ENCODE measurements at places on chromosomes 11 and 22.

DNA sequence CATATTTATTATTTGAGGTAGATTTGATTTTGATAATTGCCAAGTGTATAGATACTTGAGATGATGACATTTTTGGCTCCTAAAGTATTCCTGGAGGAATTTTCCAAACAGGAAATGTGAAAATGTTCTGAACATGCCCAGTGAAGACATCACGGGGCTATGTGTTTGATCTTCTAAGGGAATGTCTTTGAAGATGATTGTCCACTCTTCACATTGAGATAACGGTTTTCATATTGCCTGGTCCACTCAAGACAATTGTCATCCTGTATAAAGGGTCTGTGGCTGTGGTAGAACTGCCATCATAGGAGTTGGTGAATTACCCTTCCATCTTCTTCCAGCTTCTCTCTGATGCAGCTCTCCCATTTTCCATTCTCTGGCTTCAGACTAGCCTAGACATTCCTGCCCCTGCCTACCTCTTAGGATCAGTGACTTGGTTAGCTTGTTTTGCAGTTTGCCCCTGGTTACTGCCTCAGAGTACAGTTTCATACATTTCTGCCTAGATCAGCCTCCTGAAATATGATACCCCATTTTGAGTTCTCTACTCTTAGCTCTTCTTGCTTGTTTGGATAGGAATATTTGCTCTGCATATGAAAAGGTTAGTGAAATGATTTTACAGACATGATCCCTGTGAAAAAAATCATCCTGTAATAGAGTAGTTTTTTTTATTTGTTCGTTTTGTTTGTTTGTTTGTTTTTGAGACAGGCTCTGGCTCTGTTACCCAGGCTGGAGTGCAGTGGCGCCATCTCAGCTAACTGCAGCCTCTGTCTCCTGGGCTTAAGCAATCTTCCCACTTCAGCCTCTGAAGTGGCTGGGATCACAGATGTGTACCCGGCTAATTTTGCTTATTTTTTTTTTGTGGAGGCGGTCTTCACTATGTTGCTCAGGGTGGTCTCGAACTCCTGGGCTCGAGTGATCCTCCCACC is 111.4 kb upstream of the SORL1-AS1 start:
- DNase-seq, result no peak

GRCh38 chr11:33454264-33454663 is 197.1 kb downstream of the HIPK3 start:
- no peak for DNase-seq

GRCh38 chr11:134275534-134276395 is at the start of gene GLB1L3:
TSS of gene GLB1L3 (plus strand) at chr11:134276379. CDS start at chr11:134276741, 362 bp downstream.
- DNase-seq, result peak; percentile 40

- DNase-seq, result no peak
These were observed 25.5 kb downstream of the KCNJ5 start for GRCh38 chr11:128916681-128917080.

GRCh38 chr11:33895752-33896137 is 3.9 kb upstream of the LMO2 start:
- DNase-seq, result no peak

DNA sequence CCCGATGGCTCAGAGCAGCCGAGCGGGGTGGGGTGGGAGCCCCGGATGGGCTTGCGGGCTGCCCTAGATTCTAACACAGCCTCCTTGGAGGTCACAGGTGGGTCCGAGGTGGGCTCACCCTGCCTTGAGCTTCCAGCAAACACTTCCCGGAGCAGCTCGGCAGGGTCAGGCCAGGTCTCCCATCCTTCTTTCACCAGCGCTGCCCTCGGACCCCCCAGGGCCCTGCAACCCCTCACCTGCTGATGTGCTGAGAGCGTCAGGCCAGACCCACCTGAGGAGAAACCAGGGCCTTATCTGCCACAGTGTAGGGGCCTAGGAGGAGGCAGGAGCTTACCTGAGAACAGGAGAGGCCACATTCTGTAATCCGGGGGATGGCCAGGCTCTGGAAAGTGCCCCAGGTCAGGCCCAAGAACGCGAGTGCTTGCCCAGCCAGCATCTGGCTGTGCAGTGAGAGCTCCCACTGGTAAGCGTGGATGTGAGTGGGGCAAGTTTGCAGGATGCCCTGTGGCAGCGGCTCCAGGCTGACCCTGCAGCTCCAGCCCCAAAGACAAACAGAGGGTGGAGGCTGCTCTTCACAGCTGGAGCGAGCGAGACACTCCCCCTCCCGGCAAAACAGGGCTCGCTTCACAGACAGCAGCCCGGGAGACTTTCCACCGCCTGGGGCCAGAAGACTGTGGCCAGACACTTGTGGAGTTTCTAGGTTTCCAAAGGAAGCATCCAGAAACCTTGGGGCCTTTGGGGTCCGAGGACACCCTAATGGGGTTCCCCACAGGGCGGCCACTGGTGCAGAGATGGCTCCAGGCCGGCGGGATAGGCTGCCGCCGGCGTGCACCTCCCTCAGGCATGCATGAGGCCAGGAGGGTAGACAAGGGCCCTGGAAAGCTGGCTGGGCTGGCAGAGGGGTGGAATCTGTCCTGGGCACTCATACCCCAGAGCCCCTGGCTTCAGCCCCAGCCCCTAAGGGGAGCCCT is at the start of gene IL17REL:
Gene IL17REL (minus strand): TSS at position 555 of the 971 bp plus-strand sequence. CDS start 119 bp downstream, at position 436.
- DNase-seq, result no peak

DNA sequence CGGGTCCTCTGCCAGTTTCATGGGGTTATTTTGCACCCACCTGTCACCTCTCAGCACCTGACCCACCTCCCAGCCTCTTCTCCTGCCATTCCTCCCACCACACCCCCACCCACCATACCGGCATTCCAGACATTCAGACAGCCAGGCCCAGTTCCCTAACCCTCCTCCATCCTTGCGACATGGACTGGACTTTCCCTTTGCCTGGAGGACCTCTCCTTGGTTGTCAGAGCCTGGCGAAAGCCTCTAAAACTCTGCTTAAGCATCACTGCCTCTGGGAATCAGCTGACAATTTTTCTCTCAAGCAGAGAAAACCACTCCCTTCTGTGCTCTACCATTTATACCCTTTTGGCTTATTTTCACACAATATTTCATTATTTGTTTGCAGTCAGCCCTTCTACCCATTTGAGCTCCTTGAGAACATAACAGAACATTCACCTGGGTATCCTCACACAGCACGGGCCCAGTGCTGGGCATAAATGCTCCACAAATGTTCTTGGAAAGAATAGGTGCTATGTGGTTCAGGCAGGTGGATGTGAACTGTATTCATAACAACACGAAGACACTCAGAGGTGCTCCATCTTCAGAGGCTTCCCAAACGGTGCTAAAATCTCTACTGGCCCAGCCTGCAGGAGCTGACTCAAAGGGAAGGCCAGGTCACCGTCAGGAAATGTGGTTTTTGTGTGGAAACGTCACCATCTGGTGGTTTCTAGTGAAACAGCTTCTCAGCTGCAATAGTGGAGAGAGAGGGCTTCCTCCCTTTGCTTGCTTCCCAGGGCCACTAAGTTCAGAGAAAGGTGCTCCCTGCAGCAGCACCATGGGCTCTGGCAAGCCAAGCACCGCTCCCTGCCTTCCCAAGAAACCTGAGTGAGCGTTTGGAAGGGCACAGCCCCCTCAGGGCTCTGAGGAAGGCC is 10.4 kb downstream of the SPATA19 start:
- peak; percentile 28 for DNase-seq

DNA sequence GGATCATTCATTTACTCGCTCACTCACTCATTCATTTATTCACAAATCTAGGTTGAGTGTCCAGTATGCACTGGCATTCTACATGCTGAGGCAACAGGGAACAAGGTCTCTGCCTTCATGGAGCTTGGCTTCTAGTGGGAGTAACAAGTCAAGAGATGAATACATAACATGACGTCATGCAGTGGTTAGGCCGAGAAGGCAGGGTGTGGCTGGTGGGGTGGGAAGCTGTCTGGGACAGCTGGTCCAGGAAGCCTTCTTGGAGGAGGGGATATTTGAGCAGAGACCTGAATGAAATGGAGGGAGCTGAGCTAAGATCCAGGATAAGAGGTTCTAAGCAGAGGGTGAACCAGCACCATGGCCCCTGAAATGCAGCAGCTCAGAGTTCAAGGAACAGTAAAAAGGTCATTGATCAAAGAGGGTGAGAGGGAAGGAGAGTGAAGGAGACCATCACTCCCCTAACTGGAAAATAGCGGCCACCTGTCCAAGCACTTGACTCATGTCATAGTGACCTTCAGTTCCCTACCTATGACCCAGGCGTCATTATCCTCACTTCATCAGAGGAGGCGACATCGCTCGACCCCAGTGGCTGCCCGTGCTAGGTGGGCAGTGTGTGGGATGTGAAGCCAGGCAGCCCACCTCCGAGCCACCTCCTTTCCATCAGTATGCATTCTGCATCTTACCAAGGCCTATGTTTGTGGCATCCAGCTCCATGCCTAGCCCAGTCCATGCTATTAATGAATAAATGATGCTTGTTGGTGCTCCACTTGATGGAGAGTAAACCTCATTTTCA is 105.0 kb downstream of the TSPAN18 start:
- no peak for DNase-seq

DNA sequence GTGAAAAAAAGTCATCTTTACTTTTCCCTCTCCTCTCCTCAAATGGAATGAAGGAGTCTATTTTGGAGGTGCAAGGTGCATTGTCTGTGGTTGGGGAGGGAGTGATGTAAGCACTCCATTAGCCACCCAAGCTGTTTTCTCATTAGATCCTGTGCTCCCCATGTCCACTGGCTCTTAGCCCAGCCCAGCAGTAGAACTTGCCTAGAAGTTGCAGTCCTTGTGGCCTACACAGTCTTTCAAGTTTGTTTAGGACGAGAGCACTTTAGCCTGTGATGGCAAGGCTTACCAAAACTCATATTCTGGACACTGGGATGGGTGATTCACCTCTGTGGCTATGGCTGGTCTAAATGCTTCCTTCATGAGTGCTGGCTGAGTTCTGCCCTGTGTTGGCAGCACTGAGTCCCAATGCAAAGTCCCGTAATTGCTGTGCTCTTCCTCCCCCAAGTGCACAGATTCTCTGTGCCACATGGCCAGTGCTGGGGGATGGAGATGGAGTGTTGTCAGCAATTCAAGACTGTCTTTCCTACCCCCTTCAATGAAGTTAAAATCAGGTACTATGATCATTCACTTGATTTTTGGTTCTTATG is 15.8 kb downstream of the SLC22A25 start:
- no peak for DNase-seq

DNA sequence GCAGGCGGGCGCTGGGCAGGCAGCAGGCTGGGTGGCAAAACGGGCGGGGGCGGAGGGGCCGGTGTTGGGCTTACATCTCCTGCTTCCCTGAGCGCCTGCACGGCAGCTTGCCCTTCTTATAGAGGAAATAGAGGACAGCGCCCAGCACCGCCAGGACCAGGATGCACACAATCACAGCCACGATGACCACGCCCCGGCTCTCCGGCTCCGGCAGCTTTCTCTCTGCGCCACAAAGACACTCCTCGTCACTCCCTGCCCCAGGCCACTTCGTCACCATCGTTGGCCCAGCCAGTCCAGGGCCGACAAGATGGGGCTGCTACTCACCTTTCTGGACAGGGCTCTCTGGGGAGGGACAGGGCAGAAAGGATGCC is 6.3 kb downstream of the MCAM start:
- peak; percentile 92 for DNase-seq

DNA sequence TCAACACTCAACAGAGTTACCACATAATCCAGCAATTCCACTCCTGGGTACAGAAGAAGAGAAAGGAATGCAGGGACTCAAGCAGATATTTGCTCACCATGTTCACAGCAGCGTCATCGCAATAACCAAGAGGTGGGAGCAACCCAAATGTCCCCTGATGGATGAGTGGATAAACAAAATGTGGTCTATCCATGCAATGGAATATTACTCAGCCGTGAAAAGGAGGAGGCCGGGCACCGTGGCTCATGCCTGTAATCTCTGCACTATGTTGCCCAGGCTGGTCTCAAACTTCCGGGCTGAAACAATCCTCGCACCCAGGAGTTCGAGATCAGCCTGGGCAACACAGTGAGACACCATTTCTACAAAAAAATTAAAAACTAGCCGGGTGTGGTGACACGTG is 131.7 kb downstream of the CTTN start:
- no peak for DNase-seq

- DNase-seq, result no peak
These were observed 130.8 kb upstream of the SPON1 start for GRCh38 chr11:13831696-13832095.

- DNase-seq, result no peak
These were observed 47.0 kb upstream of the ACCSL start for GRCh38 chr11:44000731-44001130.

DNA sequence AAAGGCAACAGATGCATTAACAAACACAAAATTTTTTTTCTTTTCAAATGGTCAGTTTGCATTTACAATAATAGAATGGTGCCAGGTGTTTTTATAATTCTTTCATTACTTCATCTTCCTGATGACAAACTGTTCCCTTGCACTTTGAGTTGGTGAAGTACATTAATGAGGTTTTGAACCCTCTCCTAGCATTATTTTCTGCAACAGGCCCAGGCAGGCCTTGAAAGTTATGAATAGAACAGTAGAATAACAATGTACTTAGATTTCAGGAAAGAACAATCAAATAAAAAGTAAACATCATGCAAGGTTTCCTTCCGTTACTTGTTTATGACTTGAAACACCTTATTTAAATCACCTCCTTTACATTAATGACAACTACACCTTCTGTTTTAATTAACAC is 9.6 kb downstream of the BTG4 start:
- no peak for DNase-seq

DNA sequence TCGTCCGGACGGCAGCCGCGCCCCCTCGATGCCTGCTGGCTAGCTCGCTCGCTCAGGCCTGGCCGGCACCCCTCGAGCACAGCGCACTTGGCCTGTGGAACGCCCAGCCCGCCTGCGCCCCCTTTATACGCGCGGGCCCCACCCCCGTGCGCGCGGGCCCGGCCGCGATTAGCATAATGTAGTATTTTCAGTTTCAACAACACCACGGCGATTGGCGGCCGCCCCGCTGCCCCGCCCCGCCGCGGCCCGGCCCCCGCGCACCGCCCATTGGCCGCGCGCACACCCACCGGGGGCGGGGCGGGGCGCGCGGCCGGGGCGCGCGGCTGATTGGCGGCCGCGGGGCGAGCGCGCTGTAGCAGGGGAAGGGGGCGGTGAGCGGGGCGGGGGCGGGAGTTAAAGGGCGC is at the start of gene CDKN1C:
Gene CDKN1C (minus strand): TSS at position 98 of the 404 bp plus-strand sequence. CDS start 319 bp downstream, outside the sequence.
- DNase-seq, result peak; percentile 86

GRCh38 chr11:87097582-87097981 is 59.8 kb downstream of the TMEM135 start:
- DNase-seq, result peak; percentile 17

- DNase-seq, result no peak
These were observed 1.2 kb upstream of the DERL3 start for GRCh38 chr22:23840026-23840425.

- peak; percentile 15 for DNase-seq
These were observed 76.9 kb upstream of the TTLL12 start for GRCh38 chr22:43263645-43264514.

DNA sequence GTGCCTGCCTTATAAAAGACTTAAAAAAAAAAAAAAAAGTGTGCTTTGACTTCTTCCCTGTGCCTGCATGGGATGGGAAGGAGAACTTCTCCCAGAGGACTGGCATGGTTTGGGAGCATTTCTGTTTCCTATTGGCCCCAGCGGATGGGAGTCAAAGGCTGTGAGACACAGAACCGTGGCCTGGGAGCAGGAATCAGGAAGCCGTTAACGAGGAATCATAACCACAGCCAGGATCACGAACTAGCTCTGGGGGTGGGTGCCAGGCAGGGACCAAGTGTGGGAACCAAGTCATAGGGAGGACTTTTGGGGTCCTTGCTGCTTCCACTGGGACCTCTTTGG is 526 bp downstream of the C1QTNF6 start:
- peak; percentile 57 for DNase-seq

GRCh38 chr11:118619444-118620197 is 12.2 kb downstream of the PHLDB1 start:
- no peak for DNase-seq

- no peak for DNase-seq
These were observed 21.4 kb downstream of the CHID1 start for GRCh38 chr11:889257-889656.

- DNase-seq, result peak; percentile 54
These were observed 892 bp downstream of the GDPD5 start for GRCh38 chr11:75524665-75525432.

- peak; percentile 46 for DNase-seq
These were observed 59.0 kb downstream of the PPP2R1B start for GRCh38 chr11:111707039-111707690.
